RPMI7951 (cell line): ENCODE measurements at places on chromosomes 12 and 14. TPM values are rescaled to one million over a fixed set of nuclear protein-coding genes. Genes with fewer than 3 reads are reported as not detected.

TMEM52B gene
- not detected in 2 replicates for total RNA-seq

ASB2 gene
- total RNA-seq: 0.36 and 0.78 TPM in 2 replicates

KRT85 gene
- total RNA-seq: not detected in 2 replicates

IAPP gene
- total RNA-seq: not detected in 2 replicates

C12orf56 gene
- total RNA-seq: under 0.01 TPM in 1 of 2 replicates, not detected in the other

TMEM30B gene
- total RNA-seq: not detected in 2 replicates

GRCh38 chr14:23352506-23353432, at the start of gene SLC22A17:
SLC22A17 (minus strand) TSS chr14:23352887.
- DNase-seq: peak; percentile 80

GRCh38 chr14:26765768-26766520, 168.1 kb upstream of the NOVA1 start:
- DNase-seq: peak; percentile 44

GRCh38 chr12:32964981-32965585, 68.5 kb upstream of the PKP2 start:
- DNase-seq: no peak

DNA sequence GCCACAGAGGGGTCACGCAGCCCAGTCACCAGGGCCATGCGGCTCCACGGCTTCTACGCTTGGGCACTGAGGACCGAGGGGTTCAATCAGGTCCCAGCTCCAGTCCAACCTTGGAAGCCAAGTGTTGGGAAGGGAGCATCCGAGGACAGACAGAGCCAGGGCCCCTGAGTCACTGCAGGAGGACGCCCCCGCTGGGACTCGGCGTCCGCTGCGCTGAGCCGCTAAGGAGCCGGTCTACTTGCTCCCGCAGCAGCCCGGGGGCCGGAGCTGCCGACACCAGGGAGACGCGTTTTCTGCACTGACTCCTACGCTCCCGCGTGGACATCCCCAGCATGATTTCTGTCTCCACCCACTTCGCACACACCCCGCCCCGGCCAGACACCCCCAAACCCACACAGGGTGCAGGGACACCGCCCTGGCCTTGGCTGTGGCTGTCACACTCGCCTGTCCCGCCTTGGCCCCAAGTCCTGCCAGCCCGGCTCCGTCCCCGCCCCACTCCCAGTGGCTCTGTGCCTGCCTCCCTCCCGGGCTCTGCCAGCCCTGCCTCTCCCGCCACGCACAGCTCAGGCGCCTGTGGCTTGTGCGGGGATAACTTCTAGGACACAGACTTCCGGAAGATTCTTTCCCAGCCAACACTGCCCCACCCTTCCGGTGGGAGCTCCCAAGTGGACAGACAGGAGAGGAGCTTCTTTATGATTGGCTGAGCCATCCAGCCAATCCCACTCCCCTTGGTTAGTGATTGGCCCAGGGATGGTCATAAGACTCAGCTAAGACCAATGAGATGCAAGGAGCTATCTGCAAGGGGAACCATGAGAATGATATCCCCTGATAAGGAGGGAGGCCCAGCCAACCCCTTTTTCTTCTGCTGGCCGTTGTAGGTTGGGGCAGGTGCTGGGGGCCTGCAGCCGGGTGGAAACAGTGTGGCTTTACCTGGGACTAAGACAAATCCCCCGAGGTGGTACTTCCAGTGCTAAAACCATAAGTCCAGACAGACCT, 118.9 kb upstream of the SFSWAP start:
- no peak for DNase-seq

GRCh38 chr12:109890620-109891170, 9.4 kb upstream of the TCHP start:
- DNase-seq: no peak

DNA sequence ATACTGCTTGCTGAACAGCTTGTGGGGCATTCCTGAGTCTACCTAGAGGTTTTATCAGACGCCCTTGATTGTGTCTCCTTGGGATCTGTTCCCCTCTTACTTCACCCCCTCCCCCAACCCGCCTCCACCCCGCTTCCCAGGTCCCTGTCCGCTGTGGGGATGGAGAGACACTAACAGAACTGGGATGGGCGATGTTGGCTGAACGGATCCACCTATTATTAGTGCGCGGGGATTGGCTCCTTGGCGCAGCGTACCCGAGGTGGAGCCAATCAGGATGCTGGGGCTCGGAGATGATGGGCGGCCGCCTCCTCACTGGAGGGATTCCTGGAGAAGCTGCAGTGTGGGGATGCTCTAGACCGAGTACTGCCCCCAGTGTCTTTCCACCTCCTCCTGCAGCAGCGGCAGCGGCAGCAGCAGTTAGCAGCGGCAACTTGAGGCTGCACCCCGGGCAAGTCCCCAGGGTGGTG, at the start of gene SYT1:
Gene SYT1 (plus strand): TSS at position 372 of the 467 bp plus-strand sequence.
- DNase-seq: peak; percentile 88
